ENCODE measurements at places on chromosomes 7 and 10.

- DNase-seq, result no peak
These were observed 66.3 kb downstream of the CYTH3 start for GRCh38 chr7:6205971-6206660.

- no peak for DNase-seq
These were observed 12.2 kb downstream of the TRPV6 start for GRCh38 chr7:142873281-142873784.

GRCh38 chr10:33136781-33137180 lies 178.8 kb upstream of the ITGB1 start:
- DNase-seq, result no peak

GRCh38 chr10:74244097-74244685 lies 93.2 kb downstream of the ADK start:
- DNase-seq, result no peak

DNA sequence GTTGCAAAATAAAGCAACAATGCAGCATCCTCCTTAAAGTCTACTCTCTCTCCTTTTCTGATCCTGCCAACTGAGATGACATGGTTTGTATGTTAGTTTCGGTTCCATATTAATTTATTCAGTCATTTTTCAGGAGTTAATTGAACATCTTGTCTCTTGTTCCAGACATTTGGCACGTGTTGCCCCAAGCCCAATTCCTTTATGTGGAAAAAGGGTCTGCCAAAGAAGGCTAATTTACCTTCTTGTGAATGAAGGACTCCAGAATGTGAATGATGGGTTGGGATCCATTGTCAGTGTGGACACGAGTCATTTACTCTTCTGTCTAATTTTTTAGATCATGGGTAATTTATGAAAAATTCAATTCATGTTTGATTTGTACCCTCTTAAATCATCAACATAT lies 350.9 kb upstream of the LRGUK start:
- DNase-seq, result no peak

DNA sequence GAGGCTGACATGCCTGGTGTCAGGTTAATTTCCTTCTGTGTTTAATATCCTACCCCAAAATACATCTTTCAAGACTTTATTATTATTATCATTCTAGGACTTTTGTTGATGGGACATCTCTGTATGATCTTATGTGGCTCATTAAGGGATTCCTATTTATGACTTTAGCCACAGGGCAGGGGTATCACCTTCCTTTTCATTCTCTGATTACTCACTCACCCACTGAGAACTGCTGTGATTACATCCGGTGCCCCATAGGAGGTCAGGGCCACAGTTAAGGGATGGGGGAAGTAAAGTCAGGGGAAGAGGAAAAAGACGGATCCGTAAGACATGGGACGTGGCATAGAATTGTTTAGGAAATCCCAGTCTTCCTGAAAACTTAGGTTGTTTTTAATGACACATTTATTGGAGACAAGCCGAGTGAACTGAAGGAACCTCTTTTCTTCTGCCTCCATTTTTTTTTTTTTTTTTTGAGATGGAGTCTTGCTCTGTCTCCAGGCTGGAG lies 61.0 kb upstream of the PITRM1 start:
- no peak for DNase-seq

DNA sequence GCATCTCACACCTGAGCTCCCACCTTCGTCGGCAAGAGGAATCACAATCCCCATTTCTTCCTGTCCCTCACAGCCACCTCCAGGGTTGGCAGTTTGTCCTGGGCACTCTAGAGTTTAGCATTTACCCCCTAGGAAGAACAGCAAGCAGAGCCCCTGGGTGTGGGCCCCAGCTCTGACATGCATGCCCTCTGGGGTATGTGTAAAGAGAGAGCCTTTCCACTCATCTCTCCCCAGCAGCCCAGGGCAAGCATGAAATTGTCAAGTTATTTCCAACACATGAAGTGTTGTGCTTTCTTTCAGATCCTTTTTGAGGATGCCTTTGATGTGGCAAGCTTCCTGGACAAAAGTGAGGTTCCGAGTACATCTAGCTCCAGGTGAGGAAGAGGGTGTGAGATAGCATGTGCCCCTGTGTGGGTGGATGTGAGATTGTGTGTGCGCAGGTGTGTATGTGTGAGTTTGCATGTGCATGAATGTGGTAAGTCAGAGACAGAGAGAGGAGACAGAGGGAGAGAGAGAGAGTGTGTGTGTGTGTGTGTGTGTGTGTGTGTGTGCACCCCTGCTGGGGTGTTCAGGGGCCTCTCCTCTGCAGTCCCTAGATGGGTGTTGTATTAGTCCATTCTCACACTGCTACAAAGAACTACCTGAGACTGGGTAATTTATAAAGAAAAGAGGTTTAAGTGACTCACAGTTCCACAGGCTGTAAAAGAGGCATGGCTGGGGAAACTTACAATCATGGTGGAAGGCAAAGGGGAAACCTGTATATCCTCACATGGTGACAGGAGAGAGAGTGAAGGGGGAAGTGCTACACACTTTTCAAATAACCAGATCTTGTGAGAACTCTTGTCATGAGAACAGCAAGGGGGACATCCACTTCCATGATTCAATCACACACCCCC lies 18.1 kb downstream of the STRA8 start:
- DNase-seq, result no peak

- no peak for DNase-seq
These were observed 19.9 kb upstream of the IGFBP3 start for GRCh38 chr7:45940939-45941338.

DNA sequence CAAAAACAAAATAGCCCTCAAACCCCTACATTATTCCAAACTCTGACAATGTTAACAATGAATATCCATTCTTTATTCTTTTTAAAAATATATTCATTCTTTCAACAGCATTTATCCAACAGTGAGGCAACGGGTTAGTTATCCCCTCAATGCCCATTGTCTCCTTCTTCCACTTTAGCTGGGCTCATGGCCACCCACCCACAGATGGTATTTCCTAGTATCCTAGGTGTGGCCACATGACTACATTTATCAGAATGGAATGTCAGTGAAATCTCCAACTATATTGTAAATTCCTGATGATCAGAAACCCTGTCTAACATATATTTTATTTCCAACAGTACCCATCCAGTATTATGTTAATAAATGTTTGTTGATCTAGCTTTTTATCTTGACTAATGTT lies 13.6 kb downstream of the HOXA1 start:
- no peak for DNase-seq

GRCh38 chr10:121065330-121065729 lies 214.2 kb downstream of the WDR11 start:
- DNase-seq, result no peak

DNA sequence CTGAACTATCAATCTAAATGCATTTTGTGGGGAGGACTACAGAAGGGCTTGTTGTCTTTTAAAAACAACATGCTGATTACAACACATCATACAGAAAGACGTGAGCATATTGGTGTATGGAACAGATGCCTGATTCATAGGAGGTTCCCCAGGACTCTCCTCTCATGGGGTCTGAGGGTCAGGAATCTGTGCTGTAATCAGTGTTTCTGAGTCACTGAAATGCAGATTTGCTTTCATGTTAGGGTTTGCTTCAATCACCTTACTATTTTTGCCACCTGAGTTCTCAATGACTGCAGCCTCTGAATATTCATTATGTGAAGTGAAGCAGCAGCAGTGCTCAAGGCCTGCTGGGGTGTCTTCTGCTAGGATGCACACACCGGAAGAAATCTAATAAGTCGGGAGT lies 550 bp upstream of the ANK3 start:
- DNase-seq, result no peak

- DNase-seq, result no peak
These were observed 536.5 kb upstream of the TEX47 start for GRCh38 chr7:89332026-89332425.

DNA sequence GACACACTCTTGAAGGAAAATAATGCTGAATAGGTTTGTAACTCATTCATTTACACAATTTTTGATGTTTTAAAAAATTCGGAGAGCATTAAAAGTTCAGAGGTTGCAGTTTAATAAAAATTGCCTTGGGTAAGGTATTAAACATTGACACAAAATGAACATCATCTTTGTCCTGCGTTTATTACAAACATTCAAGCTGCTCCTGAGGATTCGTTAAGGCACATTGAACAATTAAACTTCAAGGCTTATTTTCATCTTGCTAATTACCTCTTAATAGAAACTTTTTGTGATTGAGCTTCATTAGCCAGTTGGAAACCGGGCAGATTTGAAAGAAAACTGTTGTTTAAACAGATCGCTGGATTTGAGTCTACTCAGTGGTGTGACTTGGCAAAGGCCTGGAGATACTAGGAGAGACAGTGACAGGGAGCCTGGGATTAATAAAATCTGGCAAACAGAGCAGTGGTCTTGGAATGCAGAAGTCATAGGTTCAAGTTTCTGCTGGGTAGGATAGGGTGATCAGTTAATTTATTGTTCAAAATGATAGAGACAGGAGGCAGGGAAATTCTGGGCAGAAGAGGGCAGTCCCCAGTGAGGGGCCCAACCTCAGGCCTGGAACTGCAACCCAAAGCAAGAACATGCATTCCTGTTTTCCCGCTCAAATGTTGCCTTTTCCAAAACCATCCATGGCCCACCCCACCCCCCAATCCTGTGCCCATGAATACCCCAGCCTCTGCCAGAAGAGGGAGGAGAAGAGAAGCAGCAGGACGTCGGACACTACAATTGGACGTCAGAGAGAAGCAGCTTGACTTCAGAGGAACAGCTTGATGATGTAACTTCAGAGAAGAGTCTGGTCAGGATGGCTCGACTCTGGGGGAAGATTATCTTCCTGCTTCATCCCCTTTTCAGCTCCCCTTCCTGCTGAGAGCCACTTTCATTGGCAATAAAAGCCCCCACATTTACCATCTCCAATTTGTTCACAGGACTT lies 43.5 kb upstream of the SLC35G1 start:
- no peak for DNase-seq

DNA sequence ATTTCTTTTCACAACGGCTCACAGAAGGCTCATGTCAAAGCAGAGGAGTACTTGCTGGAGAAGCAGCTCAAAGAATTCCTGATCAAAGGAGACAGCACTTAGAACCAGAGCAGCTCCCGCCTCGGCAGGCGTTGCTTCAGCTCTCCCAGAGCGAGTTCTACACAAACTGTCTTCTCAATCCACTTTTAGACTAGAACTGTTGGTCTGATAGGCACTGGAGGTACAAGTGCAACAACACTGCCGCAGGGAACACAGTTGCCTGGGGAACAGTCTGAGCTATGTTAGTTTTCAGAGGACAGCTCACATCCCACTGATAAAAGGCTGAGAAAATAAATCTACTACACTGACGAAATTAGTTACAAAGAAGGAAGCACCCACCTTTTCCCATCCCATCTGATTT lies 35.4 kb downstream of the CYTH3 start:
- DNase-seq, result no peak

DNA sequence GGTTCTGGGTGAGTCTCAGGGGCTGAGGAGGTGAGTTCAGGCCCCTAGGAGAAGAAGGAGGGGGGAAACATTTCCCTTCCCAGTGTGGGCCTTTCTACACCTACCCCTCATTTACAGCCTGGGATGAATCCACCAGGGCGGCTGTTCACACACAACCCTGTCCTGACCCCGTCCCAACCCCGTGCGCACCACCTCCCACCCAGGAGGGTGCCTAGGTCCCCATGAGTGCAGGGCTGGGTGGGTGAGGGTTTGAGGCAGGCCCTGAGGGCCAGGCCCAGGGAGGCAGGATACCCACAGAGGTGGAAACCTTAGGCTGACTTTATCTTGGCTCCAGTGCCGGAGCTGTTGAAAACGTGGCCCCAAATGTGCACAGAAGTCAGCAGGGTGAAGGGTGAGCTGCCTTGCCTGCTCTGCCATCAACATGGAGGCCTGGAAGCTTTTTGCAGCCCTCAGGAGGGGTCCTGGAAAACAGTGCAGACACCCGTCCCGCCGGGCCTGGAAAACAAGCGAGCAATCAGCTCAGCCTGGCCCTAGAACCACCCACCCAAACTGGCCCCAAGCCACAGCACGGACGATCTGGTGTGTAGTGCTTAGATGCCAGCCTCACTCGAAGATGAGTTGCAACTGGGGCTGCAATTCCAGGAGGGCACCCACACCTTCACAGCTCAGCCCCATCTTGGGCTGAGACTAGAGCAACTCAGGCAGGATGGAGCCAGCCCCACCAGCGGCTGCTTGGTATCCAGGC lies 9.3 kb upstream of the RET start:
- no peak for DNase-seq

DNA sequence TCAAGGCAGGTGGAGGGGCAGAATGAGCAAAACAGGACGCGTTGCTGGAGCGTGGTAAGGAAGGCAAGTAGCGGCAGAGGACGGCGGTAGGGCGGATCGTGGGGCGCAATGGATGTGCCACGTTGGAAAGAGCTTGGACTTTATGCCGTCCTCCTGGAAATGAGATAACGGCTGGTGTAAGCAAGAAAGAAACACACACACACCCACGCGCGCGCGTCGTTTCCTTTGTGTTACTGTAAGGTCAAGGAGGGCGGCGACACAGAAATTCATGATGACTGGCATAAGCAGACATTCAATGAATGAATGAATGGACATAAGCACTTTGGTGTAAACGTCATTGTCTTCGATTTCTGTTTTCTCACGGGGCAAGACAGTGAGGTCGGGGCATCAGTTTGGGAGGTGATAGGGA lies 683 bp upstream of the ENTPD7 start:
- peak; percentile 4 for DNase-seq

GRCh38 chr7:119908948-119909347 lies 364.0 kb upstream of the KCND2 start:
- no peak for DNase-seq

DNA sequence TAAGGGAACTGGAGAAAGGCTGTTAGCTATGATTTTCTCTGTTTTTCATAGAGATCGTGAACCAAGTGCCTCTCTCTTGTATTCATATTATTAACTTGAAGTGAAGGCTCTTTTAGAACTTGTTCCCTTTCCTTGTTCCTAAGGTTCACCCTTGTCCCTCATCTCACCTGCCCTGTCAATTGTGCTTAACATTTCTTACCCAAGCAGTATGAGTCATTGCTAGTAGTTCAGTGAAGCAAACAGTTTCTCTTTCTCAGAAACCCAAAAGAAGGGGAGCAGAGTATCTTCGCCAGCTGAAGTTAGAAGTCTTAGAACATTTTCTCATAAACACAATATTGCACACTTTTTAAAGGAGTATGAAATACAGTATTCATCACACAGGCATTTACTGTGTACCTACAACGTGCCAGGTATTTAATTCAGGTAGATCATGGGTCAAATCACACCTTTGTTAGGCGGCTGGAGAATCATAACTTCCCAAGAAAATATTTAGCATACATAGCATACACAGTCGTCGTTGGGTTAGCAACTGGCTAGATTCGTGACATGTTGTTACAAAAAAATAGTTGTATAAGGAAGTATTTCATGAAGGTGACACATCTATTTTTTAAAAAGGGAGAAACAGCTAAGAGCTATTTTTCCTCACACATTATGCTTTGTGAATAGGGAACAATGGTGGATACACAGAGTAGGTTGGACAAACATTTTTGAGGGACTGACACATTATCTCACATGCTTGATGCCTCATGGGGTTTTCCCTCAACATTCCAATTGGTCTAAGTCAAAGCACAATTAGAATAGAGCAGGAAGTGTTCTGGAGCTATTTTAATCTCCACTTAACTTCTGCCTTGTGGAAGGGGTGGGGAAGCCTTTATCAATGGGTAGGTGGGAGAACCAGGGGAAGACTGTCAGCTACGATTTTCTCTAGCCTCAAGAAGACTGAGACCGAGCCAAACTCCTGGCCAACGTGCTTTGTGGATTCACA lies 13.2 kb downstream of the HDAC9 start:
- DNase-seq, result no peak
